Fibroblast of skin of scalp (primary cell): ENCODE measurements at places on chromosomes 6 and 20.

- no peak for DNase-seq
Observed at GRCh38 chr6:166929542-166930189, 26.7 kb downstream of the RNASET2 start.

DNA sequence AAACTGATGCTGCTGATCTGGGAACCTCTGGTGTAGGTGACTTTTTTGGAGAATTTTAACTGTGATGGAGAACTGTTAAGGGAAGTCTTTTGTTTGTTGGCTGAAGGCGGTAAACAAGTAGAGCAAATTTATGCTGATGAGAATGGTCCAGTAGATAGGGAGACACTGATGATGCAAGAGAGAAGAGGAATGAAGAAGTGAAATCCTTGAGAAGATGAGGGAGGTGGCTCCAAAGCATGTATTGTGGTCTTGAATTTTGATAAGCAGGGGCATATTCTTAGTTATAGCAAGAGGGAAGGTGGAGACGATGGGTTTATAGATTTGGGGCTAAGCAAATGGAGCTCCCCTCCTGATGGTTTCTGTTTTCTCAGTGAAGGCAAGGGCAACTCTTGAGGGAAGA lies 22.0 kb downstream of the MAPK14 start:
- no peak for DNase-seq

DNA sequence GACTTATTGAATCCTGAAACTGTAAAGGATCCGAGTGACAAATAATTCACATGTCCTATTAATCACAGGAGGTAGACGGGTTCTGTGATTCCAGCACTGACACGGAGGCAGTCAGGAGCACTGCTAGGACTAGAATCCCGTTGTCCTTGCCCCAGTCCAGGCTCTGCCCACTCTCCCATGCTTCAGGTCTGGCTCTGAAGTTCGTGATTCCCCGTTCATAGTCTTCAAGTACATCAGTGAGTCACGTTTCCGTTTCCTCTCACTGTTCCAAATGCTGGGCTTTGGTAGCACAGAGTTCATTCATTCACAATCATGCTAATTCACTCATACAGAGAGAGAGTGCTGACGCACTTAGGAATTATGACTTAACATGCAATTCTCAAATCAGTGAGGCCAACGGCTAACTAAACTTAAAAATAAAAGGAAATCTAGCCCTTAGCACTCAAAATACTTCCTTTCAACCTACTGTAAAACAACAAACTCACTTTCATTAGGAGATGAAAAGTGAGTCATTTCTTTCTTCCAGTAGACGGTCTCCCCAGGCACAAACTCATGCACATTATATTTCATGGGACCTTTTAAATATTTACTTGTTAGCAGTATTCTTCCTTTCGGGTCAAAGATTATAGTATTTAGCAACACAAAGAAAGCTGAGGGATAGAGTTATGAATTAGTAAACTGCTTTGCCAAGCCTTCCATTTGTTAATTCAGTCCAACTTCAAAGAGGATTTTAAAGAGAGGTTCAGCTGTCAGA lies 94.0 kb upstream of the NHSL1 start:
- DNase-seq: peak; percentile 91

- peak; percentile 83 for DNase-seq
Observed at GRCh38 chr6:31734821-31735406, 1.4 kb downstream of the CLIC1 start.

DNA sequence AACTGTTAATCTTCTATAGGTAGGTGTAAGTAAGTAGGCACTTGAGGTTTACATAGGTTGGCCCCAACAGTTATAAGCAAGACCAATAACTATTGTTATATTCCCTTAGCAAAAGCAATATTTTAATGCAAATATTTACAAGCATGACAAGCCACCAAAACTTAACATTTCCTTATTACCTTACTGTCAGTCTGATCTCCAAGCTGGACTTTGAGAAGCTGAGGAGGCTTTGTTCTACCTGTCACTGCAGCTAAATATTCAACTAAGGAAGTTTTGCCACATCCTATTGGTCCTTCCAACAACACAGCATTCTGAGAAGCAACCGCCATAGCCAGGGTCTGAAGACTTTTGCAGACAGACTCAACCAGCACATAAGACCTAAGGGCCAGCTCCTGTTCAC lies 29.6 kb downstream of the MDN1 start:
- no peak for DNase-seq

DNA sequence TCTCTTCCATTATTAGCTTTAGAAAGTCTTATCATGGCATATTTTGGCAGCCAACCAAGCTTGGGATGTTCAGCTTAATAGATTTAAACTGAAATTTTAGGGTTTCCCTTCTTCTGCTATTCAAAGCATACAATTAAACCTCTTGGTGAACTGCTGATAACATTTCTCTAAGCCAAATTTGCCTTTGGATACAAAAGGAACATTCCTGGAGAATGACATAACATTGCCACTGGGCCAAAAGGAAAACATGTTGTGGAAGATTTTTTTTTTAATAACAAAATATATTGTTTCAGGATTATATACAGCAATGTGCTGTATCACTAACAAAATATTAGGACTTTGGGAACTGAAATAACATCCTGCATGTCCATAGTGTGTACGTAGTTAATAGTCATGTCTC lies 215.1 kb upstream of the TBX18 start:
- peak; percentile 80 for DNase-seq

DNA sequence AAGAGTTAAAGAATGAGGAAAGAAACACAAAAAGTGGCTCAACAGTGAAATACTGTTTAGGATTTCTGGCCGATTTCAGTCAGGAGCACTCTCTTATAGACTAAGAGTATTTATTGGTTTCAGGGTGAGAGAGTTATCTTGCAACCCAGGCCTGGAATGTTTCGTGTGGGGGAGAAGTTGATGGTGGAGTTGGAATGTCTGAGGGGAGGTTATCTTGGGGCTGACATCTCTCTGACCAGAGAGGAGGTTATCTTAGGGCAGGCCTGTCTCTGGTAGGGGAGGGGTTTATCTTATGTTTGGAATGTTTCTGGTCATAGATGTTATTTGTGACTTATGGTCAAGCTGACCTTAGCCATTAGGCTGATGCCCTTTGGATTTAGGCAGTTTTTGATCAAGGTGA lies 80.3 kb downstream of the HTR1B start:
- DNase-seq: no peak

DNA sequence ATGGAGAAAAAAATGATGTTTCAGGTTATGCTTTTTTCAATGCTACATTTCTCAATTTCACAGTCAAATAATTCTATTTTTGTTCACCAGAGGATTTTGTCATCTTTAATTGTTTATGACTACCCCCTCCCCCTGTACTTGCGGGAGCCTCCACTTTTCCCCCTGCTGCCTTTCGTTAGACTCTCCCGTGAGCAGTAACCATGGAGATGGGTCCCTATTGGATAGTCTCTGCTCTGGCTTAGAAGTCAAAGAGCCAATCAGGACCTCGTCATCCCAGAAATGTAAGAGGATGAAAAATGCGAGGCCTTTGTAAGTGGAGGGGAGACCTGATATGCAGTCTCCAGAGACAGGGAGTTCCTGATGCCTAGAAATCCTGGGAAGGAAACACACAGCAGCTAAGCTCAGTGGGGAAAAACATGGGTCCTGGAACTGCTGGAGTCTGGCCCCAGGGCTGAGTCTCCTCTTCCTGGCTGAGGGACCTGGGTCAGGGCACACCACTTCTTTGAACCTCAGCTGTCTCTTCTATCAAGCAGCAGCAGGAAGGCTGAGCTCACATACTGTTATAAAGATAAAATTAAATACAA lies 298.7 kb downstream of the TSHZ2 start:
- DNase-seq: peak; percentile 4

DNA sequence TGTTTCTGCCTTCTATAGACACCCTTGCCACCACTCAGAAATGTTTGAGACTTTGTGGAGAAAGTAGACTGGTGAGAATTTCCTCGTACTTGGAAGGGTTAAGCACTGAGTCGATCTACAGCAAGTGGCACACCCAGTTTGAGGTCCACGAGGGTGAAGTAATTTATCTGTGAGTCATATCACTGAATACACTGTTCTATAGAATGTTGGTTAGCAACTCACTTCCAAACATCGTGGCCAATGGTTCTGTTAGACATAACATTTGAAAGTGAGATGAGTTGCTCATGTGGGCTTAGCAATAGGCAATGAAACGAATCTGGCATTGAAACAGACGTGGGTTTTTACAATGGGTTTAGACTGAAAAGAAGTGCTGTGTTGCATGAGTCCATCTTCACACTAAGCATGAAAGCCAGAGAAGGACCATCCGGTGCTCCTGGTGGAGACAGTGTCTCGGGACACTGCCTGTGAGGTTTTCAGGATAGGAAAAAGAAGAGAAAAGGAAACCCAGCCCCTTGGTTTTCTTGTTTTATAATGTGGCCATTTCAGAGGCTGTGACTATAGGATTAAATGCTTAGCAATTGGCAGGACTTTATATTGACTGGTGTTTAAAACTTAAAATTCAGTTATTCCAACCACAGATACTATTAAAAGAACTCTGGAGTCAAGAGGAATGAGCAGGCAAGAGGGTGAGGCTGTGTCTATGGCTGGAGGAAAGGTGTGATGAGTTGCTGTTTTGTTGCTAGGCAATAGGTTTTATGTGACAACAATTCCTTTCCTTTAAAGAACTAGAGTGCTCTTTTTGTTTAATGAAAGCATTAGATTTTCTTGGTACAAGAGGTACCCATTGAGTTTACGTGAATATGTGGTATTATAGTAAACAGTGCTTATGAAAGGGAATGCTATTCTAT lies 31.0 kb upstream of the EZR start:
- DNase-seq: peak; percentile 96

DNA sequence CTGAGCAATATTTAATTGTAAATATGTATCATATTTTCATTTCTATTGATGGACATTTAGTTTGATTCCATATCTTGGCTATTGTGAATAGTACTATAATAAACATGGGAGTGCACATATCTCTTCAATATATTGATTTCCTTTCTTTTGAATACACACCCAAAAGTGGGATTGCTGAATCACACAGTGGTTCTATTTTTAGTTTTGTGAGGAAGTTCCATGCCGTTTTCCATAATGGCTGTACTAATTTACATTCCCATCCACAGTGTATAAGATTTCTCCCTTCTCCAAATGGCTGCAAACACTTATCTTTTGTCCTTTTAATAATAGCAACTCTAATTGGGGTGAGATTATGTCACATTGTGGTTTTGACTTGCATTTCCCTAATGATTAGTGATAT lies 86.7 kb upstream of the RAB32 start:
- no peak for DNase-seq

DNA sequence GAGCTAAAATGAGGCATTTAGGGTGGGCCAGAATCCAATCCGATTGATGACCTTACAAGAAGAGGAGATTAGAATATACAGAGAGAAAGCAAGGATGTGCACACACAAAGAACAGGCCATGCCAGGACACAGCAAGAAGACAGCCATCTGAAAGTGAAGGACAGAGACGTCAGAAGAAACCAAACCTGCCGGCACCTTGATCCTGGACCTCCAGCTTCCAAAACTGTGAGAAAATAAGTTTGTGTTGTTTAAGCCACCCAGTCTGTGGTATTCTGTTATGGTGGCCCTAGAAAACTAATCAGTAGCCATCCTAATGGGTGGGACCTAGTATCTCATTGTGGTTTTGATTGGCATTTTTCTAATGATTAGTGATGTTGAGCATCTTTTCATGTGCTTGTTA lies 39.7 kb upstream of the ME1 start:
- DNase-seq: no peak

GRCh38 chr6:75230484-75231325 lies 12.9 kb downstream of the COX7A2 start:
- peak; percentile 78 for DNase-seq

- no peak for DNase-seq
Observed at GRCh38 chr6:131807321-131807643, 538 bp upstream of the ENPP1 start.

DNA sequence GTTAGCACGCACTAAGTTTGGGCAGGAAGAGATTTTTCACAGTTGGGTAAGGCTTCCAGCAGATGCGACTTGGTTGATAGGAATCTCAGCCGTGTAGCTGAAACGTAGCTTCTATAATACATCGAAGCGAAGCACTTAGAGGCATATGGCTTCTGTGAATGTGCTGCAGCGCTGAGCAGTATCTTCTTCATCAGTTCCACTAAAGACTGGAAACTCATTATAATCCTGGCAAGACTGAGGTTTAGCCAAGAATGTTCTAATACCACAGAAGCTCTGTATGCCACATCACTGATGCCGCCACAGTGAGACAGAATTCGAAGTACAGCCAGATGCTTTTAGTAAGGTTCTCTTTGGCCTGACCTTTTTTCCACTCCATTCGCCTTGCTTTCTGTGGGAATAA lies 680.2 kb upstream of the AGPAT4 start:
- peak; percentile 12 for DNase-seq

GRCh38 chr6:112899541-112899940 lies 552.4 kb downstream of the RFPL4B start:
- no peak for DNase-seq

GRCh38 chr6:75376347-75377024 lies 91.9 kb upstream of the TMEM30A start:
- no peak for DNase-seq

GRCh38 chr20:63366390-63367365 lies 5.5 kb upstream of the CHRNA4 start:
- DNase-seq: no peak

DNA sequence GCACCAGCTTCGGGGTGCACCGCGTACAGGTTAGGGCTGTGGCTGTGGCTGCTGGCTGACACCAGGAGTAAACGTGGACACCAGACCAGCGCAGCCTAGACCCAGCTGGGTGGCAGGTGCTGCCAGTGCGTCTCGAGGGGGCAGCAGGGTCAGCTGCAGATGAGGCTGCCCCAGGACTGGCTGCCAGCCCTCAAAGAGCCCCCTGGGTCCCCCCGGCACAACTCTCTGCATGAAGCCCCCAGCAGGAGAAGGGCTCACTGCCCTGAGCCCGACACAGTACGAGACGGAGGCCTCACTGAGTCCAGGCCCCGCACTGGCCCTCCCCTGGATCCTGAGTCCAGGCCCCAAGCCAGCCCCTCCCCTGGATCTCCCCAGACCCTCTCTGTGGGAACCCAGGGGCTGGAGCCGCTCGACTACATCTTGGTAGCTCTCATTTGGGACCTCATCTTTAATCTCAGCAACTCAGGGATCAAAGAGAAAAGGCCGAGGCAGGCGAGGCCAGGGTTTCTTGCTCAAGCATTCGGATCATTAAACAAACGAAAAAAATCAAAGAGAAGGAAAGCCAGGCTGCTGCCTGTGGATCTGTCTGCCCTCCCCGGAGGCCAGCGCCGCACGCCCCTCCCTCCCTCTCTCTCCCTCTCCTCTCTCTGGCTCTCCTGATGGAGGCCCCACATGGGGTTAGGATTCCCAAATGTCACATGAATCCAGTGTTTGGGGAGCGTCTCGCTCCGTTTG lies 7.0 kb upstream of the NKAIN4 start:
- no peak for DNase-seq
